Urothelium cell line (cell line): ENCODE measurements at places on chromosomes 1 and 21.

DNA sequence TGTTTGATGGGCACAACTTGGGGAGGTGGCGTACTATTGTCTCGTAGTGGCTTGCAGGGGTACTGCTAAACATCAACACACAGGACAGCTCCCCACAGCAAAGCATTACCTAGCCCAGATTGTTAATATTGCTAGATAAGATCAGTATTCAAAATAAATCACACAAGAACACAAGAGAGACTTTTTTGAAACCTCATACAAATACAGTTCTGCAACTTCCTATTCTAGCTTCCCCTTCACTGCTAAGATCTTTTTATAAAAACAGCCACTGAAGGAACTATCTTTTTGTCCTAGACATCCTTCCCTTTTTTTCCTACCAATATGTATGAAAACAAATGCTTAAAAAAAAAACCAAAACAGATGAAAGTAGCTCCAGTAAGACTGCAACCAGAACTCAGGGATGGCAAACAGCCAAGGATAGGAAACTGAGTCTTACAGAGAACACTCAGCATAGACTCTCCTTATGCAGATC lies 137.8 kb upstream of the KRTAP19-8 start:
- DNase-seq = no peak

DNA sequence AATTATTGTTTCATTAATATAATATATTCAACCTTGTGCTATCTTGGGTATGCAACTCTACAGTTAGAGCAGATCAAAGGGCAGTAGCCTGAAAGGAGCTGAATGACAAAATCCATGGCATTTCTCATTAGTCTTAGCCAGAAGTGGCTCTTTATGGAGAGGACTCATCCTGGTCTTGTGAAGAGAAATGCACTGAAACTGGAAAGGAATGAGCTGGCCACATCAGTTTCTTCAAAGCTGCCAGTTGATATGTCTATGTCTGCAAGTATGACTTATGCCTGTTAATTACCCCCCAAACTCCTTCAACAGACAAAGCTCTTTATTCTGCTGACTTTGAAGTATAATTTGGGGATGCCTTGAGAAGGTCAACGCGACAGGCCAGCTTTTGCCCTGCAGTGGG lies 119.0 kb upstream of the UBE2U start:
- DNase-seq = no peak

DNA sequence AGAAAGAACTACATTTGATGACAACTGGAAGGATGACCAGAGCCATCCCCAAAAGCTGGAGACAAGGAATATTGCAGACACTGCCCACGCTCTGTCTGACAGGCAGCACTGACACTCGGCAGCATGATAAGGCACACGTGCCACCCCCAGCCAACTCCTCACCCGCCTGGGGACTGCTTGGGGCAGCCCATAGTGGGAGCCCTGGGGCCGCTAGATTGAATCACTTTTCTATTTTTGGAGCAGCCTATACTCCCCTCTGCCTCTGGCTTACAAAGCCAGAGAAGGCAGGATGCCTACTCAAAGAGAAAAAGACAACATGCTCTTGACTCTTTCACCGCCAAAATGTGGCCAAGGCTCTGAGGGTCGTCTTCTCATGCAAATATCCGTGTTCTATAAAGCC lies 1.3 kb downstream of the SMG5 start:
- DNase-seq = no peak

- no peak for DNase-seq
Observed at GRCh38 chr1:25932321-25932720, 26.1 kb upstream of the STMN1 start.

DNA sequence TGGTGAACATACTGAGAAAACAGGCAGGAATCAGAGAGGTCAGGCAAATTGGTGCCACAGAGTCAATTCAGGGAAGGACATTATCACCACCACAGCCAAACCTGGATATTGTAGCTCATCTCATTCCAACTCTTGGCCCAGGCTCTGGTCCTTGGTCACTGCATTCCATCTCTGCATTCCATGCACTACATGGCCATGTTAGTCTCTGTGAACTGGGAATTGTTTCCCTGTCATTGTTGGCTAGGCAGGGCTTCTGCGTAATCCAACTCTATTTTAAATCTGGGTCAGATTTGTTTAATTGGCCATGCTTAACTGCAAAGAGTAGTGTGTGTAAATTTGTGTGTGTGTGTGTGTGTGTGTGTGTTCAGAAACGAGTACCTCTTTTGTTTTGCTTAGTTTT lies 837.6 kb upstream of the ADAMTS5 start:
- DNase-seq = no peak

- DNase-seq = no peak
Observed at GRCh38 chr1:208923456-208923855, 660.1 kb upstream of the CAMK1G start.

DNA sequence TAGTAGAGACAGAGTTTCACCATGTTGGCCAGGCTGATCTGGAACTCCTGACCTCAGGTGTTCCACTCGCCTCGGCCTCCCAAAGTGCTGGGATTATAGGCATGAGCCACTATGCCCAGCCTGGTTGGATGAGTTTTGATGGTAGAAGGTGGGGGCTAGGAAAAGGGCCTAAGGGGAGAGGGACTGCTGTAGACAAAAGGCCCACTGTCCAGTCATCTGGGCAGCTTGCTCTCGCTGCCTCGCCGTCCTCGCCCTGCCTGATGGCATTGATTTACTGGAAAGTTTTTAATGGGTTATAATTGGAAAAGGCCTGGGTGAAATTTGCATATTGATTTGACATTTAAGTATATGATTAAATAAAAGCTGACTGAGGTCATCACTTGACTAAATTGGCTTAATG lies 175.1 kb upstream of the CSF3R start:
- DNase-seq = no peak

- peak; percentile 30 for DNase-seq
Observed at GRCh38 chr1:9291914-9292360, 757 bp upstream of the SPSB1 start.

GRCh38 chr21:39180429-39181019 lies 2.7 kb downstream of the PSMG1 start:
- DNase-seq = no peak

DNA sequence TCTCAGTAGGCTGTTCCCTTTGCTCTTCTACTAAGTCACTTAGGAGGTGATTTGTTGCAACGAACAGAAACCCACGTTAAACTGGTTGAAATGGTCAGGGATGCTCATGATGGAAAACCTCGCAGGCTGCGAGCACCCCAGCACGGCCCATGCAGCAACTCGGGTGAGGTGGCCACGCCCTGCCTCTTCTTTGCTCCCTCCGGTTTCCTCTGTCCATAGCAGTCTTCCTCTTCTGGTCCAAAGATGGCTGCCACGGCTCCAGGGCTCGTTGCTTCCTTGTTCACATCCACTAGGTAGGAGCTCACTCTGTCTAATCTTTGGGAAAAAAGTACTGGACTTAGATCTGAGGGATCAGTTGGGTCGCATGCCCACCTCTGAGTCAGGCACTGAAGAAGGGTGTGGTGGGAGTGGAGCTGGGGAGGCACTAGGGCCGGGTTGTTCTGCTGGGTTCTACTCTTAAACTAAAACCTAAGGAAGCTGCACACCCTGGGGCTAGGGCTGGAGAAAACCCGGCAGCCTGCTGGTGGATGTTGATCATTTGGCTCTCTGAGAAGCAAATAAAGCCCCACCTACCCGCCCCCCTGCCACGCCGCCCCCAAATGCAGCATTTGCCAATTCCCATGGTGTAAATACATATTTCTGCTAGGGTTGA lies 31.0 kb downstream of the KAZN start:
- no peak for DNase-seq

DNA sequence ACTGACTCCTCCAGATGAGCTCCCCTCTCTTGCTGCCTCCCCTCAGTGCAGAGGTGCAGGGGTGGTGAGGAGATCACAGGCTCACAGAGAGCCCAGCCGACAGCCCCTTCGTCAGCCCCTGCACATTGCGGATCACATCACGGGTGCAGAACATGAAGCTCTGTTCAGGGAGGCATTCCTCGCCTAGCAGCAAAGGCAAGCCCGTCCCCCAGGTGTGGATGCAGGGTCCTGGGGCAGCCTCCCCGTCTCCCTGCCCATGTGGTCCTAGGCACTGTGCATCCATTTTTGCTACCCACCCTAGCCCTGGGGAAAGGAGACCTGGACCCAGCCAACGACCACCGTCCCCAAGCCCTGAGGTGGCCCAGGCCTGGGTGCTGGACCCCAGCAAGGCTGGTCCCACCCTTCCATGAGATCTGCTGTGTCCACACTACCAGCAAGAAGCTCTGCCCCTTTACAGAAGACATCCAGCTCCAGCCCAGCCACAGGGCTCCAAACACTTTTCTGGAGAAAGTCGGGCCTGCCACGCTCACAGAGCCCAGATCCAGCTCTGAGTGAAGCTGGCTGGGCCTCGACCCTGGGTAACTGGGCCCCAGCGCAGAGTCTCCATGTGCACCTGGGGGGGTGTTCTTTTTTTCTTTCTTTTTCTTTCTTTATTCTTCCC lies 248.7 kb downstream of the NPHP4 start:
- no peak for DNase-seq

GRCh38 chr21:43864313-43864961 lies 586 bp upstream of the AGPAT3 start:
- no peak for DNase-seq

DNA sequence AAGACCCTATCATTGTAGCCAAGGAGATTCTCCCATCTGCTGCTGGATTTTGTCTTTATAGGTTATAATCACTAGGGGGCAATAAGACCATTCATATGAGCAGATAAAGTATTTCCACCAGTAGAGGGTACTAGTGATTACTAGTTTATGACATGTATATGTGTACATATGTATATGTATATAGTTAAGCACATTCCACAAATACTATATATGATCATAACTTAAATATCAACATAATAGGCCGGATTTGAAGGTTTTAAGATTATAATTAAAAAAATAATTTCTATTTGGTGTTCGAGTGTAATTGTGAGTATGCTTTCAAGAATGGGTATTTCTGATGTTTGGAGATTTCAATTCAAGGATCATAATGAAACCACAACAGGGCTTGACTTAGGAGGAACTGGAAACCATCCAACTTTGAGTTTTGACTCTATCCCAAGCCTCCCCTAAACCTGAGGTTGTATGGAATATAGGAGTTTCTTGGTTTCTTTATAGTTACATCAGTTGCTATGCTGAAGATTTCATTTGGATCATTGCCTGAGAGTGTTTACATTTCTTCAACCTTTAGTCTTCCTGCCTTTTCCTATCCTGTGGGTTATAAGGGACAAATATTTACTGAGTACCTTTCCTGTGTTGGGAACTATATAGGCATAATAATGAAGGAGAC lies 16.9 kb downstream of the TCEANC2 start:
- peak; percentile 62 for DNase-seq

DNA sequence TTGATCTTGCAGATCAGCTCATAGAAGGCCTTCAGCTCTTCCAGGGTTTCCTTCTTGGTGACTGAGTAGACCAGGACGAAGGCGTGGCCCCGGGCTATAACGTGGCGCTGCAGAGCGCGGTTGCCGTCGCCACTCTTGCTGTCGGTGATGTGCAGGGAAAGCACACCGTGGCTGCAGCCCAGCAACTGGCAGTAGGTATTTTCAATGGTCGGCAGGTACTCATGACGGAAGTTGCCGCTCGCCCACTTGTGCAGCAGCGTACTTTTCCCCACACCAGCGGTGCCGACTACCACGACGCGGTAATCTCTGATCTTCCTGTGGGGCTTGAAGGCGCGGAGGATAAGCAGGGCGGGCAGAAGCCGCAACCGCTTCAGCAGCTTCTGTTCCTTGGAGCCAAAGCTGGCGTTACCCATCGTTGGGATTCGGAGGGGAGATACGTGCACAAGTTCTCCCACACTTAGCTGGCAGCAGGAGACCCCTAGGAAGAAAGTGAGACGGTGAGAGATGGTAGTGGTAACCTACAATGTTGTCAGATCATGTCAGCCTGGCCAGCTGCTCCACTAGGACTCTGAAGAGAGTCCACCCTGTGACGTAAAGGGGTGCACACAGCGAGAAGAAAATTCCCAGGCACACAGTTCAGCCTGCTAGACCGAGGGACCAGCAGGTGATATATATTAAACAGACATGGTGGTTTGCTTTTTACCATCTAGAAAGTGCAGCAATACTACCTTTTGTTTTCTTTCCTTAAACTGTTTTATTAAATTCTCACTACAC lies 3.4 kb downstream of the DIRAS3 start:
- no peak for DNase-seq

GRCh38 chr1:167746013-167746672 lies 24.4 kb downstream of the MPZL1 start:
- DNase-seq = no peak

DNA sequence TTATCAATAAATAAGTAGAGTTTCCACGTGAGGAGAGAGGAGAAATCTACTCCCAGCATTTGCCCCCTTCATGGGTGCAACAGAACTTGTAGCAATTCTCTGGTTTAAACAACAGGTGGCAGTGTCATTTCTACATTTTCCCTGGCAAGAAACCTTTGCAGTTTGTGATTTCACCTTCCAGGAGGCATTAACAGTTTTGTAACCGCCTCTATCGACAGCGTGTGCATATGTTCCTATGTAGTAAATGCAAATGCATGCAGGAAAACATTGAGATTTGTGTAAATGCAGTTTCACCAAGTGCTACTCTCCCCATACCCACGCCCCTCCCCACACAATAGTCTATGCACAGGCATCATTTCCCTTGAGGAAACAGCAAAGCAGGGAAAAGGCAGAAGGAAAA lies 494.7 kb downstream of the SMYD3 start:
- no peak for DNase-seq

DNA sequence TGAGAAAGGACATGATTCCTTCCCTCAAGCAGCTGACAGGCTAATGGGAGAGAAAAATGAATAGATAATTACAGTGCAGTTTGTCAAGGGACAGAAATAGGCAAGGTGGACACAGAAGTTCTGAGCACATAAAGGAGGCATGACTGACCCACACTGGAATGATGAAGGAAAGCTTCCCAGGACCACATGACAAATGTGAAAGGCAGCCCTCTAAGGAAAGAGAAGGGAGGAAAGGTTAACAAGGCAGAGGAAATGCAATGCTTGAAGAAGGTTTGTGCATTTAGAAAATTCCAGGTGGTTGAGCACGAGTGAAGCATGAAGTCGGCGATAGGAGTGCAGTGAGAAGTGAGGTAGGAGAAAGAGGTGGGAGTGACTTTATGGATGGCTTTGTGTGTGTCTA lies 37.4 kb downstream of the LAMC2 start:
- DNase-seq = no peak

DNA sequence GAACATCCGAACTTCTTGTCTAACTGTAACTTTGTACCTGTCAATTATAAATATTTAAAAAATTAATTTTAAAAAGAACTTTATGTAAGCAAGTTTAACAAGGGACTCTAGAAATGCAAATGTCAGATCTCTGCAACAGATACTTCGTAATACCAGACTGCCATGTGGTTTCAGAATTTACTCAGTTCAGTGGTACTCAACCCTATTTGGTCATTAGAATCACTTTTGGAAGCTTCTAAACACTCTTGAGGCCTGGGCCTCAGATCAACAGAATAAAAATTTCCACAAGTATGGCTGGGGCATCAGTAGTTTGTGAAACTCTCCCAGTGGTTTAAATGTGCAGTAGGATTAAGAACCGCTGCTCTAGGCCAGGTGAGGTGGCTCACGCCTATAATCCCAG lies 139.5 kb upstream of the SMYD2 start:
- no peak for DNase-seq
